ENCODE measurements at places on chromosomes 1 and 21. TPM values are rescaled to one million over a fixed set of nuclear protein-coding genes. Genes with fewer than 3 reads are reported as not detected.

Gene DMRTA2
- total RNA-seq, result not detected

Gene ITLN1
- not detected for total RNA-seq

DNA sequence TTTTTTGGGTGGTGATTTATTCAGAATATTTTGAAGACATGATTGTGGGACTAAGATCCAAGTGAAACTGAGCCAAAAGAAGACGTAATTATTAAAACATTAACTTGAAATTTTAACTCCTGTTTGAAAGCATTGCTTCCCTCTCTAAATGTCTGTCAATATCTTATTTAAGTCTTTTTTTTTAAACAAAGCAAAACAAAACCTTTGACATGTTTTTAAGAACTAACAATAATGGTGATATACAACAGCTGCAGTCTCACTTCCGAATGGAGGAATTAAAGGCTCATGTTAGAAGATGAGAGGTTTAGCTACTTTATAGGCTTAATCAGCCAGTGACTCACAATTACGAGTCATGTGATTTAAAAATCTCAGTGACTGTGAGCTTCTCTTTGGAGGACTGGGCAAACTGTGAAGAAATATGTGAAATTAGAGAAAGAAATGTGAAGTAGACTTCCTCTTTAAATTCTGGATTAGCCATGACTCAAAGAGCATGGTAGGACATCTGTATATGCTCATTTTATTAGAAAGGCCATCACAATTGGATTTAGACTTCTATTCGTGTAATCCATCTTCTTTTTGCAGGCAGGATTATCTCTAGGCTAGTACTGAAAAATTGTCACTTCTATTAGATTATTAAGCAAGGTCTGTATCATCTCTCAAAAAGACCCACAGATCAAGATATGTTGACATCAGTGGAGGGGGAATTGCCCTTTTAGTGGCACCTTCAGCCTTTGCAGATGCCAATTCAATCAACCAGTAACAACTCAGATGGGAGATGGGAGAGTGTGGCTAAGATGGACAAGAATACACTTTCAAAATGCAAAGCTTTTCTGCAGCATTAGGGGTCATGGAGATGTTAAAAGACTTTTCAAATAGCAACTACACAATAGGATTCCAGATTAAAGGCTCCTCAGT is 28.7 kb downstream of the KCNA3 start:
- peak; percentile 58 for DNase-seq

DNA sequence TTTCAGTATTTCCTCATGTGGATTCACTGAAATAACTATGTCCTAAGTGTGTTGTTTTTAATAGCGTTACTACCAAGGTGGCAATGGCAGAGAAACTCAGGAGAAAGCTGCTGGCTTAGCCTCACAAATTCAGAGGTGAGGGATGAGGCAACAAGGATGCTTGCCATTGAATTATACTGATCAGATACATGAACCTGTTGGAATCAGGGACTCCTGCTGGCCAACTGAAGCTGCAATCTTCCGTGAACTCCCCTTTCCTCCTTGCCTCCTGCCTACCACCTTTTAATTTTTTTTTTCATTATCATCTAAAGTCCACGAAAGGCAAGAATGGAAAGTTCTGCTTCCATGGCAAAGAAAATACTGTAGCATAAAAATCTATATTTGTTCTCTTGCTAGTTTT is 254.7 kb downstream of the NFIA start:
- DNase-seq, result no peak

DNA sequence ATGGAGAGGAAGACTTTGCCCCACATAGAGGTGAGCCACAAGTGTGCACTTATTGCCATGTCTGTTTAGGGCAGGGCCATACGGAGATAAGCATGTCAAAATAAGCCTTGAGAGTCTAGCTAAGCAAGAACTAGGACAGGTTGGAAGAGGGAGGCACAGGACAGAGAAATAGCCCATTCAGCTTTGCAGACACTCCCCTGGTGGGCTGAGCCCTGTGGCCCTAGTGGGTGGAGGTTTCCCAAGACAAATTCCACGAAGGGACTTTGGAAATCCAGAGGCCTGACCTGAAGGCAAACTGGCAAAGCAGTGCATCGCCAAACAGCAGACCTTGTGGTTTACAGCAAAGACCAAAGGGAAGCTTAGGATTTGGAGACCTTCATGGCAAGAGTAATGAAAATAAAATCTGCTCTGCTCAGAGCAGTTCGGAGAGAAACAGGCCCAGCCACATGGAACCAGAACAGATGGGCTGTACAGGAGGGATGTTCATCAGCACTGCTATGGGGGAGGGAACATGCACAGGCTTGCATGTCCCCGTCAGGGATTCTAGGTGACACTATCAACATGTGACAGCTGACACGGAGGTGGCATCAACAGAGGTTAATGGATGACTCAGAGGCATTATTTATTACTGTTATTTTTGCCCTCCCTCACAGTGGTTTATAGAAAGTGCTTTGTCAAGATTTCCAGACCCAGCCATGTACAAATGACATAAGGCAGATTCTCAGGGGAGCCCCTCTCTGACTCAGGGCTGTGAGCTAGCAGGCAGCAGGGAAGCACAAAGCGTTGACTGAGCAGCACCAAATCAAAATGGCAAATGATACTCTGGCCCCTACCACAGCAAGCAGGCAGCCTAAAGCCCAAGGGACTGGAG is 90.1 kb upstream of the IRF2BP2 start:
- DNase-seq, result no peak

DNA sequence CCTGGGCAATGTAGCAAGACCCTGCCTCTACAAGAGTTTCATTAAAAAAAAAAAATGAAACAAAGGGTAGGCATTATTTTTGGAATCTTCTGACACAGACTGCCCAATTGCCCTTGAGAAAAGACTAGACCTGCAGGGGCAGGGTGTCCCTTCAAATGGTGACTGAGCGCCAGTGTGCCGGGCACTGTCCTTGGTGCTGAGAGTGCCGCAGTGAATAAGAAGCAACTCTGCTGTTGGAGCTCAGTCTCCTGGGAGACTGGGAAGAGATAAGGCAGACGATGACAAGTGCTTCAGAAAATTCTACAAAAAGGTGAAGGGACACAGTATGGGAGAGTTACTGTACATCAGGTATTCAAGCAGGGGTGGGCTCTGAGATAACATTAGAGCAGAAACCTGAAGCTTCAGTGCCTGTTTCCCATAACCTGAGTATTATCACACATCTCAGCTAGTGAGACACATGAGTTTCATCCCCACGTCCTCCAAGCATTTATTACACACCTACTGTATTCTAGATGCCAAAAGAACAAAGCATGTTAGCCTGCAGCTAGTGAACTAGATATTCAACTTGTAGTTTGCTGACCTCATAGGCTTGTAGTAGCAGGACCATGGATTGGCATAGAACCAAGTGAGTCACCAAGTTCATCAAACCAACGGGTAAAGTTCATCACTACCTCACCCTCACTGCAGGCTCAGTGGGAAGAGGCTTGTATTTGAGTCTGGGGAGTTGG is 18.4 kb upstream of the RPL11 start:
- peak; percentile 75 for DNase-seq

DNA sequence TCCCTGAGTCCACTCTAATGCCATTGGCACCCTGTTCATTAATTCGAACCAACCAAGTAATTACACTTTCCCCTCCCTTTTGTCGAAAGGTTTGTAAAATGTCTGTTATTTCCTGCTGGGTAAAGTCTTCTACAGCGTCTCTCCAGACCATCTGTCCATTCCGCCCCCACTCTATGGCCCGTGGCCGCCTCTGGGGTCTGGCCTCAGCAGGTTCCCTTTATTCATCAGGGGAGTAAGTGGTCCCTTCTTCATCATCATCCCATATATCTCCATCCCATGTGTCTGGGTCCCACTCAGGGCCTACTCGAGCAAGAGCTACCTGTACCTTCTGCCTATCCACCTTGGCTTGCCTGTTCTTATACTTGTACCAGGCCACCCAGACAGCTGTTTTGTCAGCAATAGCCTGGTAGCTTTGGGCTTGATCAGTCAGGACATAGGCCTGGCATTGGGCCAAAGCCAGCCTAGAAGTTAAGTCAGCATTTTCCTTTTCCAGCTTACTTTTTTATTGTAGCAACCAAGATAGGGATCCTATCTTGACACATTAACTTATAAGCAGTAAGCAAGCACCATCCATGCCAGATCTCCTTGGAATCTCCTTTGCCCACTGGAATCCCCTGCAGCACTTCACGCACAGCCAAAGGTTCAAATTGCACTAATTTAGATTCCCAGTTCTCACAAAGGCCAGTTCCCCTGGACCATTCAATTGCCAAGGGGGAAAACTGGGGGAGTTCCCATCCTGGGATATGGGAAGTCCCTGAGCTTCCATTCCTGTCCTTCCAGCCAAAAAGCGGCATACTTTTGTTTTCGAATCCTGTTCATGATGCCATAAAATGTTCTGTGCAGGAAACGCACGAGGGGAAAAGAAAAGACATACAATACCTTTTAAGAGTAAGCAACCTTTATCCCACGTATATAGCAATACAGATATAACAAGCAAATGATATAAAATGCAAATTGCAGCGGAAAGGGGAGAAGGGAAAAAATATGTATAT is 6.6 kb upstream of the STUM start:
- DNase-seq, result no peak

- DNase-seq, result no peak
These were observed 396.3 kb upstream of the NEGR1 start for GRCh38 chr1:72678683-72679082.

DNA sequence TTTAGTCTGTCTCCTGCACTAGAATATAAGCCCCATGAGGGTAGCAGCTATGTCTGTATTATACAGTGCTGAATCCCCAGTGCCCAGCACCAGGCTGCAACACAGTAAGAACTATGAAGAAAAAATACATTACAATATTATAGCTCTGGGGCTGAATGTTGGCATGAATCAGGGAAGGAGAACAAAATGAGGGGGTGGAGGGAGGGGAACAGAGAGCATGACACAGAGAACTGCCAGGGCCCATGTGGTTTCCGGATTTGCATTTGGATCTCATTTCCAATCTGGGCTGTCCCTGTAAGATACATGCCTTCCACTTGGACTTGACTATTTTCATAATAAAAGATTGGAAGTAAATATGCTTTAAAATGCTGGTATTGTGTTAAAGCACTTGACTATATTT is 35.8 kb downstream of the C1orf198 start:
- DNase-seq, result no peak

Data from activated CD4-positive, alpha-beta T cell treated with anti-CD3 and anti-CD28 coated beads, Interleukin-2, amount 10 ng/mL, durations not matched to agents 24 days and 14 days (primary cell).